GM23248 (cell line): ENCODE measurements at places on chromosomes 13 and 19.

GRCh38 chr19:12665671-12666264, 774 bp downstream of the MAN2B1 start:
- peak; percentile 40 for DNase-seq

GRCh38 chr19:13993590-13994300, 12.4 kb downstream of the RFX1 start:
- no peak for DNase-seq

GRCh38 chr19:18091217-18091608, 4.5 kb upstream of the IL12RB1 start:
- DNase-seq, result no peak

DNA sequence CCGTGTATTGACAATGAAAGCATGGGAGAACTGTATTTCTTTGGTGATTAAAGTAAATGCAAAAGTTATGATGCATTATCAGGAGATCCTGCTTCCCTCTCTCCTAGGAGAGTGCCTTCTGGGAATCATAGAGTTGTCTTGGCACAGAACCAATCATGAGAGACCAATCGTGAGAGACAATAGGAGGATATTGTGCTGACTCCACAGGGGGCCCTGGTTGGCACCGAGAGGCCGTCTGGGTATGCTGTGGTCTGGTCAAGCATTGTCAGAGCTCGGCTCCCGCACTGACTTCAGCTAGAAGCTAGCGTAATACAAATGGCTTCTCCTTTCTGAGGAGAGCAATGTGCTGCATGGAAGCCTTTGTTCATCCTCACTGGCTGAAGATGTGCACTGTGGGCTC, 131.5 kb upstream of the GJB6 start:
- no peak for DNase-seq

DNA sequence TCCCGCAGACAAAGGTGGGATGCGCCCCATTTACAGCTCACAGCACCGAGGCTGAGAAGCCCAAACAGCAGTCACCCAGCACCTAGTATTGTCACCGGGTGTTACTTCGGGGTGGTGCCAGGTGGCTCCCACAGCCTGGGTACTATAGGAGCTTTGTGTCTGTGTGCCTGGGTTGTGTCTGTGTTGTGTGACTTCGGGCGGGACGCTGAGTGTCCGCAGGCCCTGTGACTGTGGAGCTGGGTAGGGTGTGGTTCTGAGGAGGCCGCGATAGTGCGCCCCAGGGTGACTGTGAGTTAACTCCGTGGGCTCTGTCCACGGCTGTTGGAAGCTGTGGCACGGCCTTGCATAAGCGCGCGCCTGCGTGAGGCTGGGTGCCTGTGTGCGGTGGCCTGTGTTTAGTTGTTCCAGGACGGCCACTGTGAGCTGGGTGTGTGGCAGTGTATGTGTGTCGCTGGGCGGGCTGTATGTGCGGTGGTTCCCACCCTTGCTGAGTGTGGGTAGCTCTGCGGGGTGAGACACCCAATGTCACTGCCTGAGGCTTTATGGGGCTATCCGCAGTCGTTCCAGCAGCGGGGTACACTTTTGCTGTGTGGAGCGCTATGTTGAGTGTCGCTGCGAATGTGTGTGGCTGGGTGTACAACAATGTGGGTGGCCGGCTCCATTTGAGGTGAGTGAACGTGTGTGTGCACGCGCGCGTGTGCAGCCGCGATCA, 559 bp upstream of the SSBP4 start:
- peak; percentile 79 for DNase-seq

DNA sequence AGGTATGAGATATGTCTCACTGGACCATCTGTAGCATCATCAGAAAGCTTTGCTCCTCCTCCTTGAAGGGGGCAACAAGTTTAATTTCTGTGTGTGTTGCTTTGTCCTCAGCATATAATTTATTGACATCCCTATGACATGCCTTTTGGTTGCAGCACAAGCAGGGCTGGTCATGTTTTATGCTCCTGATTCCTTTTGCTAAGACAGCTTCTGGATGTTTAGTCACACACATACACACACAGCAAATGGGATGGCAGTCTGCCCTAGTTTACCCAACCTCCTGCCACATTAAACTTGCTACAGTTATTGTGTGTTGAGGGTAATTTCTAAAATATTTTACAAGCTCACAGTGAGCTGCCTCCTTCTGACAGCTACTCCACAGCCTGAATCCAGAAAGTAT, 217.9 kb upstream of the RXFP2 start:
- peak; percentile 62 for DNase-seq

DNA sequence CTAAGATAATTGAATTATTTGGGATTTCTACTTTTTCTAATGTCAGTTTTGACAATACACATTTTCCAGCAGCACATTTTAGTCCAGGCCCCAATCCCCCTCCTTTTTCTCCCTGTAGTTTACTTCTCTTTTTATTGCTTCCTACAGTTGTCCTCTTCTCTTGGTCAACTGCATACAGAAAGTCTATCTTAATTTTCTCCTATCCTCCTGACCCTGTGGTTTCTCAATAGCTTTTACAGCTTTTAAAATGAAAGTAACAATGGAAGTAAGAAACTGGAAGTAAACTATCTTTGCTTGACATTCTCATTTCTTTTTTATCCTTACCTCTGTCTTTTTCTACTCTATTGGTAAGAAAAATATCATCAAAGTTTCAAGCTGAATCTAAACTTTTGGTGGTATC, 106.5 kb upstream of the OXGR1 start:
- no peak for DNase-seq

- DNase-seq, result peak; percentile 86
These were observed 49.3 kb downstream of the IFT88 start for GRCh38 chr13:20616059-20616797.

GRCh38 chr13:85610024-85610423, 189.2 kb downstream of the SLITRK6 start:
- DNase-seq, result no peak

- DNase-seq, result peak; percentile 5
These were observed 94.6 kb upstream of the RFC3 start for GRCh38 chr13:33723365-33723764.

GRCh38 chr19:13712767-13713201, 51.5 kb upstream of the MRI1 start:
- DNase-seq, result no peak

- no peak for DNase-seq
These were observed 1.5 kb downstream of the BCKDHA start for GRCh38 chr19:41399091-41399490.

- no peak for DNase-seq
These were observed 505.7 kb downstream of the EFNB2 start for GRCh38 chr13:106029676-106030290.

DNA sequence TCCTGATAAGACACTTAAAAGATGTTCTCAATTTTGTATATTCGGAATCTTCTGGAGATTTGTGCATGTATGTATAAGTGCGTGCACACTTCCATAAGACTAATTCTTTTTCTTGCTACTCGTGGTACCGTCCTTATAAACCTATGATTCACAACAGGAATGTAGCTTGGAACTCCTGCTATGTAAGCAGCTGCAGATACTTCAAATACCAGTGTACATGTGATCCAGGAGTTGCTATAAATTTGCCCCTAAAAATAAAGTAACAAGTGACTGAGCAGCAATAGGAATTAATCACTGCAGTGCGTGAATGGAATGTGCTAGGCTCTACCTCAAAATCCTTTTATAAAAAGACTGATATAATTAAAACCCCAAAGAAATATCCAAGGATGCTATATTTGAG, 214.9 kb downstream of the KLF5 start:
- DNase-seq, result peak; percentile 73

DNA sequence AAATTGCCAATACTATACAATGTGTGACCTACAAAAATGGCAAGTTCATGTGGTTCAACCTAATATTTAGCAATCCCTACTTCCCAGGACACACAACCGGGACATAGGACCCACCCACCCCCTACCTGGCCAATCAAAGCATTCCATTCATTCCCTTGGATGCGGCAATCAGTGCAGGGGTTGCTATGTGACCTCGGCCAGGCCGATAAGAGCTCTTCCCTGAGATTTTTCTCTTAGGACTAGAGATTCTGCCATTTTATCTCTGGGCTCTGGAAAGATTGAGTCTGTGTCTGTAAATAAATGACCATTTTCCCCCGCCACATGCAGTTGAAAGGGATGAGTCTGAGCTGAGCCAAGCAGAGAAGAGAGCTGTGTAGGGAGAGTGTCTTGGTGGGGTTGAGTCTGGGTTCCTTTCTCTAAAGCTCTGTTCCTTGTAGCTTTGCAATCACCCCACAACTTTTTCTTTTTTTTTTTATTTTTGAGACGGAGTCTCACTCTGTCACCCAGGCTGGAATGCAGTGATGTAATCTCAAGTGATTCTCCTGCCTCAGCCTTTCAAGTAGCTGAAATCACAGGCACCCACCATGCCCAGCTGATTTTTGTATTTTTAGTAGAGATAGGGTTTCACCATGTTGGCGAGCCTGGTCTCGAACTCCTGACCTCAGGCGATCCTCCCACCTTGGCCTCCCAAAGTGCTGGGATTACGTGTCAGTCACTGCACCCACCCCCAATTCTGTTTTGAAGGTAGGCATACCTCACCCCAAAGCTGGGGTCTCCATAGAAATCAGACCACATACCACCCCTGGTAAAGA, 7.4 kb downstream of the IFNL1 start:
- no peak for DNase-seq

DNA sequence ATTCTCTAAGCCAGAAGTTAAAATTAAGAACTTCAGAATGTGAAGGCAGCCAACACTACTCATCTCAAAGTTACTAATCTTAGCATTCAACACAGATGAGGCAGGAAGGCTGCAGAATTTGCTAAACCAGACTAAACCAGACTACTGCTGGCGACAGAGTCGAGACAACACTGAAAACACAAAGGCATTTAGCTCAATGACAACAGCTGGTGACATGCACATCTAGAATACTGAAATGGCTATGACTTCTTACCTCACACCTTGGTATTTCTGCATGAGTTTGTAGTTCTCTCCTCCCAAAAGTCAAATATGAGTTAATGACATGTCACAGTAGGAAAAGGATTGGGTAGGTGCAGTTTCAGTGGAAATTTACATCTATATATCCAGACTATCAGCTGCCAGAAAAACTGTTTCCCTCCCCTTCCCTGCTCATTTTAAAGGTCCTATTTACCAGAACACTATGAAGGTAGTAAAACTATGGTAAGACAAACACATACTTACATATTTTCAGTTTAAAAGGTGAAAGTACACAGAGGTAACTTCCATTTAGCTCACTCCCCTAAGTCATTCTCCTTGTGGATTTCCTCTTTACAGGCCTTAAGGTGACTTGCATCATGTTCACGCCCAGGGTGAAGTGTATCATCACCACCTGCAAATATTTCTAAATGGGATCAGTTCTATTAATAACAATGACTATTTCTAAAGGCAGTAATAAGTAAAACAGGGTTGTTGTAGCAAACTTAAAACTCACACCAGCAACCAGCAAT, 21.4 kb downstream of the FOXO1 start:
- peak; percentile 36 for DNase-seq

- no peak for DNase-seq
These were observed 1.1 kb upstream of the PLVAP start for GRCh38 chr19:17378271-17378670.

DNA sequence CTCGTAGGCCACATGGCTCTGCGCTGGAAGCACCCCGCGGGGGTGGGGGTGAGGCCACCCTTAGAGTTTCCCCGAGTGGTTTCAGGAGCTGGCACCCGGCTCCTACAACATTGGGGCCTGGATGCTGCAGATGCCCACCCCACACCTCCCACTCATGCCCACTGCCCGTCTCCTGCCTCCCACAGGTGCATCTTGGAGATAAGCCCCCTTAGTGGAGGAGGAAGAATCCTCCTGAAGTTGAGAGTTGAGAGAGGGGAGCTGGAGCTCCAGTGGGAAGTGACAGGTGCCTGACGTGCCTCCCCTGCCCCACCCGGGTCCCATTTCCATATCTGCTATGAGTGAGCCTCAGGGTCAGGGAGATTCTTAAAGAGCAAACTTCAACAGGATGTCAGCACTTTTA, 341.3 kb downstream of the TEX29 start:
- no peak for DNase-seq

GRCh38 chr19:51440846-51441409, 17.3 kb downstream of the SIGLEC8 start:
- DNase-seq, result peak; percentile 35

DNA sequence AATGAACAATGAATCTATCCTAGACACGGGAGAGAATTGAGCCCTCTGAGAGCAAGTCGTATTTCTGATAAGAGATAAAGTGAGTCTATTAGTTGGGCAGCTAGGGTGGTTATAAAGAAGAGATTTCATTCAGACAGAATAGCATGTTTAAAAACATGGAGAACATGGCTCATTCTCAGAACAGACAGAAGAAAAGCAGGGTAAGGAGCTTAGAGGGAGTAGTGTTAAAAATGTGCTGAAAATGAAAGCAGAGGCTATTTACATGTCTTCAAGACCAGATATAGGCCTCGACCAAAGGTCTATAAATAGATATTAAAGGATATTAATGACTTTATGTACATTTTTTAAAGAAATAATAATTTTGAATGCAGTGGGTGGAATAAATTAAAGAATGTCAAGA, 149.5 kb downstream of the SLITRK1 start:
- no peak for DNase-seq

GRCh38 chr19:17136021-17136420, 60.4 kb downstream of the MYO9B start:
- peak; percentile 12 for DNase-seq

DNA sequence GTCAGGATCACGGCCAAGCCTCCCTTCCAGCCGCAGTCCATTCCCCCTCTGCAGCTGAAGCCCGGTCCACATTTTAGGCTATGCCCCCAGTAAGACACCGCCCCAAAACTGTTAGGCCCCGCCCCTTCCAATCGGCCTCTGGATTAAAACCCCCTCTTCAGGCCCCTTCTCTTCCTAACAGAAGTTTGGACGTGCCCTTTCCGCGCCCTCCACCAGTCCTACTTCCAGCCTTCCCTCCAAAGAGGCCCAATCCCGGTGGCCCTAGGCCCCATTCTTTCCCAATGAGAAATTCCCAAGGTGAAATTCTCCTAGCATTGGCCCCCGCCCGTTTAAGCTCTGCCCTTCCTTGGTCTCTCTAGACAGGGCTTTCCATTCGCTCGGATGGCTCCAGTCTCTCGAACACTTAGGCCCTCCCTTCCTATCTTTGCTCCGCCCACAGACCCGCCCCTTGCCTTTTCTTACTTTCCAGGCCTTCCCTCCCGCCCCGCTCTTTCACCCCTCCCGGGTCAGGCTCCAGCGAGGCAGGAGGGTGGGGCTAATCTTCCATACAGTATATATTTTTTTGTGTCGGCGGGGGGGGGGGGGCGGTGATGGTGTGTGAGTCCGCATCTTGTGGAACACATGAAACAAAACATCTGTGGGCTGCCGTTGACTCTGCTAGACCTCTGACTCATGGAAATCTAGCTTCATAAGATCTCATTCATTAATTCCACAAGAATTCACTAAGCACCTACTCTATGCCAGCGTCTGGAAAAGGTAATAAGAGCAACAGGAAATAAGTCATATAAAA, 13.6 kb downstream of the LTBP4 start:
- DNase-seq, result peak; percentile 98

GRCh38 chr13:113991191-113991669, 17.4 kb upstream of the C13orf46 start:
- no peak for DNase-seq

GRCh38 chr13:40306817-40307216, 359.6 kb downstream of the FOXO1 start:
- peak; percentile 12 for DNase-seq

- peak; percentile 81 for DNase-seq
These were observed at the start of gene FSD1 for GRCh38 chr19:4304538-4305256. TSS of gene FSD1 (plus strand) at chr19:4304598. CDS start at chr19:4304747, 149 bp downstream.
